Inflammatory macrophage treated with lipopolysaccharide for 1 hour (primary cell): ENCODE measurements at places on chromosomes 2 and 18.

GRCh38 chr2:2580341-2580740, 249.3 kb upstream of the MYT1L start:
- no peak for DNase-seq

GRCh38 chr2:5851410-5851809, 159.2 kb downstream of the SOX11 start:
- no peak for DNase-seq

DNA sequence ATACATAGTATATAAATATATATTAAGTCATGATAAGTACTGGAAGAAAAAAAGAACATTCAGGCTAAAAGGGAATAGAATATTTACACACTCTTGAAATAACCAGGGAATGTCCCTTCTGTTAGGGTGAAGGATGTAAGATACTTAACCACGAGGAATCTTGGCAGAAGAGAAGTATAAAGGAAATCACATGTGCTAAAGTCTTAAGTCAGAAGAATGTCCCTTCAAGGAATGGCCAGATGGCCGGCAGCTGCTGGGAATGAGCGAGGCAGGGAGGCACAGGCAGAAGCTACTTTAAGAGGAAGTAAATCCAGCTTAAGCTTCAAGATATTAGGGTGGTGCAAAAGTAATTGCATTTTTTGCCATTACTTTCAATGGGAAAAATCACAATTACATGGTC, 5.5 kb downstream of the CCDC102B start:
- DNase-seq, result peak; percentile 81

DNA sequence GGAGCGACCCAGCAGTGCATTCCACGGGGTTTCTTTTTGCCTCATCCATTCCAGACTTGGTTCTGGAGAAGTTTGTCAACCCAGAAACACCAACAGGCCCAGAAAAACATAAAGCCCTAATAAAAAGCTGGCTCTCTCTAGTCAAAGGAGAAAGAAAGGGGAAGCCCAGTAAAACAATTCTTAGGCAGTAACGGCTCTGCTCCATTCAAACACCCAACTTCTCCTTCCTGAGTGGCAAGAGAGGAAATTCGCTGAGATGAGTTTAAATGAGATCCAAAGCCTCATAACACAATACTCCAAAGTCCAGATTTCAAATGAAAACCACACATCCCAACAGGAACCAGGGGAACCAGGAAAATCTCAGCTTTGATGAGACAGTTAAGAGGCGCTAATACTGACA, 179.9 kb downstream of the RPIA start:
- no peak for DNase-seq

DNA sequence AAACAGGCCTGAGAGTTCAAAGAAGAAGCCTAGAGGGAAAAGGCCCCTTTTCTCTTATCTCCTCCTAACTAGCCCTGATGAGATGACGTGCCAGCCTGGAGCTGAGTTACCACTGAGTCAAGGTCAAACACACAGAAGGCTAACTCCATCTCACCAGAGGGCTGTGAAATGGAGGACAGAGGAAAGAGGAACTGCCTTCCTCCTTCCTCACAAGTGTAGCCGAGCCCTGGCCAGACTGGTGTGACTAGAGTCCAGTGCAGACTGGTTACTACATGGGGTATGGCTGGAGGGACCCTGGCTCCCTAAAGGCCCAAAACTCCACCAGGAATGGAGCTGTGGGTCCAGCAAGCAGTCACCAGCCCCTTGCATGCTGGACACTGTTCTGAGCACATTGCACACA, 35.7 kb upstream of the GYPC start:
- no peak for DNase-seq

- DNase-seq, result no peak
Measured at GRCh38 chr2:151481744-151482143, 72.0 kb downstream of the RIF1 start.
